Fibroblast of villous mesenchyme (primary cell): ENCODE measurements at places on chromosomes 6 and 20.

- DNase-seq: no peak
These were observed 354.1 kb upstream of the CDH4 start for GRCh38 chr20:60897976-60898375.

DNA sequence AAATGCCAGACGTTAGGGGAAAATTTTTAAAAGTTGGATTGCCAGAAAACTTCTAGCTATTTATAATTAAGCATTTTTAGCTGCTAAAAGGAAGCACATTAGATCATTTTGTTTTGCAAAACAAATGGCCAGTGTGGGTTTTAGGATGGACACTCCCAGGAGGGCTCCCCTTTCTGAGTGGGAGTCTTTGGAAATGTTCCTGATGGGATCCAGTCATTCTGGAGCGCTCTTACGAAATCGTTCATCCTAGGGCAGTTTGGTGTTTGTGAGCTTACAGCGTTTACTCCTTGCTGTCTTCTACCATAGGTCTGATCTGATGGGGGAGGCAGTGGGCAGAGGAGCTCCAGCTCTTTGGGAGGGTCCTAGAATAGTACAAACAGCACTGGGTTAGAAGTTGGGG, 14.7 kb downstream of the GNAS start:
- DNase-seq: peak; percentile 74

GRCh38 chr6:34990971-34991560, 102.0 kb downstream of the ANKS1A start:
- peak; percentile 56 for DNase-seq

DNA sequence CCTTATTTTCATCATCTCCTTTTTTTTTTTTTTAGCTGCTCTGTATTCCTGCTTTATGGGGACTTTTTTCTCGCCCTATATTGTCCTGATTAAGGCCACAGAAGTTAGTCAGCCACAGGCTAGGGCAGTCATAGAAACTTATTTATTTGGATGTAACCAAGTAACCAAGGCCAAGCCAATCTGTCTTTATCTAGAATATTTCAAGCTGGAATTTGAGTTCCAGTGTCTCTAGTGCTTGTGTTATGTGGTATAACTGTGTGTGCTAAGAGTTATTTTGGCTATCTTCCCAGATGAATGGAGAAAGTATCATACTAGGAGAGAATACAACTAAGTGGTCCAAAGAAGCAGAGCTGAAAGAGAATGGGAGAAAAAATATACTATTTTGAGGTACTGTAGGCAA, 751.5 kb downstream of the CBLN4 start:
- no peak for DNase-seq

- peak; percentile 6 for DNase-seq
These were observed 152.0 kb downstream of the TSHZ2 start for GRCh38 chr20:53124075-53124551.

GRCh38 chr6:126153661-126154060, 167.3 kb downstream of the TRMT11 start:
- peak; percentile 57 for DNase-seq

GRCh38 chr6:104860221-104860620, 502 bp upstream of the HACE1 start:
- DNase-seq: no peak

- peak; percentile 60 for DNase-seq
These were observed 67.9 kb downstream of the SGK1 start for GRCh38 chr6:134249759-134250602.

GRCh38 chr20:6740096-6740495, 27.4 kb upstream of the BMP2 start:
- DNase-seq: no peak

- no peak for DNase-seq
These were observed 67.3 kb upstream of the NXT1 start for GRCh38 chr20:23283096-23283850.

DNA sequence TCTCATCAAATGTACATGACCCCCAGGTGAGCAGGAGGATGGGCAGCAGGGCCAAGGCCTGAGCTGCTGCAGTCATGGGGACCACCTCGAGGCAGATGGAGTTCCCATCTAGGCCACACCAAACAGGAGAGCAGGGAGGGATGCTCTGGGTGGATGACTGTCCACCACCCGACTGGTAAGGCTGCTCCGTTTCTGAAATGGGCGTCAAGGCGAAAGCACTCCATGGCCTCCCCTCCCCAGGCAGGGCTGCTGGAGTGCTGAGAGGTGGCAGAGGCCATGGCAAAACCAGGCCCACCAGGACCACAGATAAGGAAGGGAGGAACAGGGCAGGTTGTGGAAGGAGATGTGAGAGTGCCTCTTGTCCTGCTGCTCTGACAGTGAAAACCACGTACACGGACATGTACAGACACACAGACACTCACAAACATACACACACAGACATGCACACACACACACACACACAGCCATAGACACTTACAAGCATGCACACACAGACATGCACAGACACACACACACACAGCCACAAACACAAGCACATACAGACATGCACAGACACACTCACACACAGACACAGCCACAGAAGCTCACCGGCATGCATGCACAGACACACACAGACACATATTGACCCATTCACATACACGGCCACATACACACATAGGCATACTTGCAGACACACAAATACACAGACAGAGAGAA, 93.2 kb downstream of the PSMG4 start:
- no peak for DNase-seq

GRCh38 chr6:71404145-71404966, 115.7 kb downstream of the OGFRL1 start:
- peak; percentile 82 for DNase-seq

DNA sequence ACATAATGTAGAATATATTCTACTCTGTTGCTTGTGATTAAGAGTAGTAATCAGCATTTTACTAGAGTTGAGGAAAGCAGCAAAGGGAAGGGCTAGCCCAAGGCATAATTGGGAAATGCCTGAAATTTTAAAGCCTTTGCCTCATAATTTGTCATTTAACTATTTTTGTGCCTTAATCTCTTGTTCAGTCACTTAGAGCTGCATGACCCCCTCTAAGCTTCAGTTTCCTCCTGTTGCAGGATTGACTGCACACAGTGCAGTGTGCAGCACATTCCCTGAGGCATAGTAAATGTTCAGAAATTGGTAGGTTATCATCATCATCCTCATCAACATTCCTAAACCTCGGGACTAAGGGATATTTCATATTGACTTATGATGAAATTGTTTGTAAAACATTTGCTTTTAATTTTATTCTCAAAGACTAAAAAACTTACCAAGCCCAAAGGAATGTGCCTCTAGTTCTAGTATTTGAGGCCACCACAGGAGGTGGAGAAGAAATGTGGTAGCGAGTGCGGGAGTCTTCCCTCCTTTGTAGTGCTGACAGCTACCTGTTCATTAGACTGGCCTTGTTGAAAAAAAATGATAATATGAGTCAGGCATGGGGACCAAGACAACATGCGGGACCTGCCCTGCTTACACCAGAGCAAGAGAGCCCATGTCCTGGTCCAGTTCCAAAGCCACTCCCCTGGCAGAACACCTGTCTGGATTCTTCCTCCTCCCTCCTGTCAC, 14.8 kb upstream of the TENT5A start:
- DNase-seq: no peak

- no peak for DNase-seq
These were observed 9.2 kb downstream of the RAET1G start for GRCh38 chr6:149913540-149914240.

DNA sequence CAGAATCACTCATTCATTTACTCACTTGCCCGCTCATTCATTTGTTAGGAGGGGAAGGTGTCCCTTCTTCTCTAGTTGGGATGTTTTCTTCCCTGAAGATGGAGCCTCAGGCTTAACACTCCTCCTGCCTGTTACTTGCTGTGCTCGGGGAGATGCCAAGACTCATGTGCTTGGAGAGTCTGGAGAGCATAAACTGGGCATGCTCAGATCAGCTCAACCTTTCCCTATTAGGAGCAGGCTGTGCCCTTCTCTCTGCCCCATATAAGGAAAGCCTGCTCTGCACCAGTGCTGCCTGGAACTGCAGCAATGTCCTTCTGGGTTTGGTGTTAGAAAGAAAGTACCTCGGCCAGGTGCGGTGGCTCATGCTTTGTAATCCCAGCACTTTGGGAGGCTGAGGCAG, 18.0 kb upstream of the UBE2V1 start:
- no peak for DNase-seq

DNA sequence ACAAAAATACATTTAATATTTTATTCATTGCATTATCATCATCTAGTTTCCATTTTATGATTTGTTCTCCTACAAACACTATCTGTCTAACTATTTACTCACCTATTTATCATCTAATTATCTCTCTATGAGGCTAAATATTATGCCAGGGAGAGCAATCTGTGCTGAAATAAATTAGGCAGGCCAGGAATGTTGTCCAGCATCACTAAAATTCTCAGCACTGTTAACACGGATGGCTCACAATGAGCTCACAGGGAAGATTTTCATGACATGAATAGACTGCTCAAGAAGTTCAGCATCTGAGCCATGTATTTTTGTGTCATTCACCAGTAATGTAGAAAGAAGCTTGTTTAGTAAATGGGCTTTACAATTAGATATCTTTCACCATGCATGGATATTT, 1277.2 kb downstream of the GRIK2 start:
- no peak for DNase-seq

DNA sequence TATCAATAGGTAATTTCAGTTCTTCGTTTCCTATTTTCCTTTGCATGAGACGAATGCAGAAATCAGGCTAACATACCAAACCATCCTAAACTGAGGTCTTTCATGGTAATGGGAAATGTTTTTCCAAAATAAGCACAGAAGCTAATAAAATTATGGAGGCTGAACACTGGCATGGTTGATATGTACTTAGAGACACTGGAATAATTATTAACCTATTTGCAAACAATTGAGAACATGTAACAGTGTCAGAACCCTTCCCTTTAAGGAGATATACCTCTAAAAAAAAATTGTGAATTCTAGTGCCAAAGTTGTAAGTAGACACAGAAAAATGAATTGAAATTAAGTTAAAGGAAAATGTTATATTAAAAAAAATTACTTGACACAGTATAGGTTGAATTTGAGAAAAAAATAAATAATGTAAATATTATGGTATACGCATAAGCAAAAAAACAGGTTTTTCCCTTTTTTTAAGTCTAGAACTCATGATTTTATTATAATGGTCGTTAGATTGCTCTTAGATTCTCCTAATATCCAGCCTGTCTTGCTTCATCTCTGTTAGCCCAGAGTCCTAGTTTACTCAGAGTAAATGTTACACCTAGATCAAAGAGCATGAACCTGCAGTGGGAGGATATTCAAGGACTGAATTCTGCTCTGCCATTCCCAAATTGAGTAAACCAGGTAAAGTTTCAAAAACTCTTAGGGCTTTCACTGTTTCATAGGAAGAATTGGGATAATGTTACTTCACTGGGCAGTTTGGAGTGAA, 1.7 kb downstream of the SLC17A2 start:
- no peak for DNase-seq

DNA sequence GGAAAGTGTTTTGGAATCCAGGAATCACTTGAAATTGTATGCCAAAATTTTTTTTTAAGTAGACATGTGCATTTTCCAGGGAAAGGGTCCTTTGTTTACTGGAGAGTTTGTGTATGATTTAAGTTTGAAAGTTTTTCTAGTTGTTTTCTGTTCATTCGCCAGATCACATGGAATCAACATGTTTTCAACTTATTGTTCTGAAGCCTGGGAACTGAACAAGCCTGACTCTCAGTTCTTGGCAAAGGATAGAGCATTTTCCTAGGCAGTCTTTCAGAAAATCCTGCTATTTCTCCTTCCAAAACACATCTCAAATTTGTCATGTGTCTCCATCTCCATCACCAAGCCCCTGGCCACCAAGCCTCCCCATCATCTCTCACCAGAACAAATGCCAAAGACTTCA, 374.8 kb downstream of the MAFB start:
- no peak for DNase-seq

DNA sequence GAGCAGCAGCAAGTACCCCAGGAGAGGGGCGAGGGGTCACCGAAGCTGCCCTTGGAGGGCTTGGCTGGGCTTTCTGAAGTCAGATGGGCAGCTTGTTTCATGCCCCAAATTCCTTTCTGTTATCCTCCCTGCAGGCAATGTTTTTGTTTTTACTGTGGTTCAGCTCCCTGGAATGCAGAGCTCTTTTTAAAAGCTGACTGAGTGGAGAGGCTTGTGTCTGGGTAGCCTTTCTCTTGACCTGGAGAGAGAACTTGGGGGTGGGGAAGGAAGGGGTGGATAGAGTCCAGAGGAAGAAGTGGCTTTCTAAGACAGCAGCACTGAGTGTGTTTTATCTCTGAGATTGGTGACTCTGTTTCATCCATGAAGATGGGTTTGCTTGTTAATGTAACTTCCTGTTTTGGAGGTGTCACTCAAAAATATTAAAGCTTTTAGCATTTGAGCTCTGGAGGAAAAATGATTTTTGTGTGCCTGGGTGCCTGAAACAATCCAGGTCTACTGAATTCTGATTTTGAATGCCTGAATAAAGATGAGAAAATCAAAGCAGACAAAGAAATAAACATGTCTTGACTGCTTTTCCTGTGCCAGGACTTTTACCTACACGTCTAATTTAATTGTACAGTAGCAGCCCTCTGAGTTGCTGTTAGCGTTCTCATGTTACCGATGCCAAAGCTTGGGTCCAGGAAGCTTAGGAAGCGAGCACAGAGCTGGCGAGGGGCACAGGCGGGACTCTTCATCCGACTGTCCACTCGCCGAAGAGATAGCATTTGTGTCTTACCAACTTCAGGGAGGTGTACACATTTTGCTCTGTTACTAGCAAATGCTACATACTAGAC, 78.2 kb upstream of the EEF1E1 start:
- DNase-seq: peak; percentile 75

DNA sequence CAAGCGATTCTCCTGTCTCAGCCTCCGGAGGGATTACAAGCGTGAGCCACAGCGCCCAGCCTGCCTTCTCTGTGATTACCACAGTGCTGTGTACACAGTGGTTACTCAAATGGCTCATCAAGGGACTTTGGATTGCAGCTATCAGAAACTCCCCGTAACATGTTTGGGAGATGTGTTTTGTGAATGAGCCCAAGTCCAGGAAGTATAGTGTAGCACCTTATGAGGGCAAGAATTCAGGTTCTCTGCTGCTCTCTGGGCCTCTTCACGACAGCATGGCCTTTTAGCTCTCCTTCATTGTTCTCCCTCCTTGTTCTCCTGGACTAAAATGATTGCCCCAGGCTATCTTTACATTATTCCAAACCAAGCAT, 34.1 kb upstream of the RPL7L1 start:
- DNase-seq: no peak

- no peak for DNase-seq
These were observed 59.3 kb downstream of the PRL start for GRCh38 chr6:22237526-22237925.

GRCh38 chr6:116928677-116929076, 51.6 kb downstream of the RFX6 start:
- DNase-seq: no peak

GRCh38 chr20:50380697-50381040, 129.5 kb upstream of the PTPN1 start:
- DNase-seq: peak; percentile 80

DNA sequence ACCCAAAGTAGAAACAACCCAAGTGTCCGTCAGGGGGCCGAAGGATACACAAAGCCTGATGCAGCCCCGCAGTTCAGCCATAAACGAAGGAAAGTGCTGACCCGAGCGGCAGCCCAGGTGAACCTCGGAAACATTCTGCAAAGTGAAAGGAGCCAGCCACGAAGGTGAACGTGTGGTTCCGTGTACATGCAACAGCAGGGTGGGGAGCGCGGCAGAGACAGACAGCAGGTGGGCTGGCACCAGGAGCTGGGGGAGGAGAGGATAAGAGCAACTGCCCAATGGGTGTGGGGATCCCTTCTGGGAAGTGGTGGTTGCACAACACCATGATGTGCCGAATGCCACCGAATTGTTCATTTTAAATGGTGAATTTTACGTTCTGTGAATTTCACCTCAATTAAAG, 341.8 kb downstream of the ZFAND3 start:
- DNase-seq: no peak

GRCh38 chr6:8627085-8627861, 191.9 kb upstream of the SLC35B3 start:
- no peak for DNase-seq
